Placental epithelial cell (primary cell): ENCODE measurements at places on chromosomes 12 and 14. TPM values are rescaled to one million over a fixed set of nuclear protein-coding genes. Genes with fewer than 3 reads are reported as not detected.

IFNG gene
- not detected in 2 replicates for total RNA-seq

MSRB3 gene
- 11.8 and 15.9 TPM in 2 replicates for total RNA-seq

TESPA1 gene
- total RNA-seq: not detected in 2 replicates

ULK1 gene
- 26.2 and 51.8 TPM in 2 replicates for total RNA-seq

IFNG-AS1 gene
- total RNA-seq: not detected in 2 replicates

TAC3 gene
- not detected in 2 replicates for total RNA-seq
